ENCODE measurements at places on chromosomes 1 and 21.

DNA sequence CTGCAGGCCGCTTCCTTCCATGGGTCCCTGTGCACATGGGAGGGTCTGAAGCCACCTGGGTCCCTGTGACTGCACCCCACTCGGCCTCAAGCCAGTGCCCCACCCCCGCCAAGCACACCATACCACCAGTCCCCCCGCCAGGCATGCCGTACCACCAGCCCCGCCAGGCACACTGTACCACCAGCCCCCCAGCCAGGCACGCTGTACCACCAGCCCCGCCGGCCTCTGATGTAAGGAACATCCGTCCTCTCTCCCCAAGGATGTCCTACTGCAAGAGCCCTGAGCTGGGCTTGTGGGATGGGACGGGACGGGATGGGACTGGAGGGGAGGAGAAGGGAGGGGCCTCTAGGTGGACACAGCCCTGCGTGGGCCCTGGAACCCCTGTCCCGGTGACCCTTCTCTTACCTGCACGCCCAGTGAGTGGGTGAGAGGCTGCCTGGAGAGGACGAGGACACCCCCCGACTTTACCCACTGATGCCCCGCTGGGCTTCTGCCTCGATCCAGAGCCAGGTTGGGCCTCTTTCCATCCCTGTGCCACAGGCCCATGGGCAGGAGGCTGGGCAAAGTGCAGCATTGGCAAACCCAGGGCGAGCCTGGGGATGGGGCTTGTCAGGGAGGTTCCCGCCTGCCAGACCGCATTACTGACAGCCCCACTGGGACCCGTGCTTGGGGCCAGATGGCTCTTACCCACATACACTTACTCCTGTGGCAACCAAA is 40.8 kb upstream of the COL6A1 start:
- no peak for DNase-seq

DNA sequence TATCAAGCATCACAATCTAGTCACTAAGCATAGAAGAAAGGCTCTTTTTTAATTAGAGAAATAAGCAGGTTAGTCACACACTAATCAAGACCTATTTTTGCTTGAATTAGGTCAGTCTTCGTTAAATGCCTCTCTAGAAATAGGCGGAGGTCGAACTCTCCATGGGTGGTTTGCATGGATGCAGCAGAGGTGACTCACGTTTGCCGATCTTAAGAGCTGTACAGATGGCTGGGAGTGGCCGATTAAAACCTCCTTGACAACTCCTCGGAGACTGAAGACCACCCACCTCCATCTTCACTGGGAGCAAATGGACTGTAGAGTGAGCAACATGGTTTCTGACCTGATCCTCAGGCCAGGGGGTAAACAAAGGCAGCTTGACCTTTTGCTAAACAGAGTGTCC is 249.3 kb downstream of the ZNF648 start:
- DNase-seq, result peak; percentile 50

GRCh38 chr1:70319750-70320149 is 34.8 kb downstream of the ANKRD13C start:
- DNase-seq, result no peak

- DNase-seq, result no peak
Measured at GRCh38 chr21:24939291-24939690, 668.0 kb downstream of the MRPL39 start.

- no peak for DNase-seq
Measured at GRCh38 chr1:26811057-26811456, 15.4 kb upstream of the ZDHHC18 start.

DNA sequence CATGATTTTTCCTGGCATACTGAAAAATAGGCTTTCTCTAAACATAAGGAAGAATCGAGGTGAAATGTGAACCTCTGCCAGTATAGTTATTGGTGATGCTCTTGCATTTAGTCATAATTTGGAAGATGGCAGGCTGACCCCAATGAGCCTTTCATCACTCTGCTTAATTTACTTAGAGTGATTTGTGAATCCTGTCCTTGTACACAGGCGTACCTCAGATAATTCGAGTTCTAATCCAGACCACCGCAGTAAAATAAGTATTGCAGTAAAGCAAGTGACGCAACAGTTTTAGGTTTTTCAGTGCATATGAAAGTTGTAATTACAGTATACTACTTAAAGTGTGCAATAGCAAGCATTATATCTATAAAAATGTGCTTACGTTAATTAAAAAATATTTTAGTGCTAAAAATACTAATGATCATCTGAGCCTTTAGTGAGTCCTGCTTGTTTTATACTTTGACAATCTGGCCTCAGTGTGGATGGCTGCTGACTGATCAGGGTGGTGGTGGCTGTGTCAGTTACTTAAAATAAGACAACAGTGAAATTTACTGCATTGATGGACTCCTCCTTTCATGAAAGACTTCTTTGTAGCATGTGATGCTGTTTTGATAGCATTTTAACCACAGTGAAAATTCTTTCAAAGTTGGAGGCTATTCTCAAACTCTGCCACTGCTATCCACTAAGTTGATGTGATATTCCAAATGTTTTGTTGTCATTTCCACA is 1.7 kb downstream of the PKNOX1 start:
- DNase-seq, result no peak

GRCh38 chr1:19945914-19946313 is 22.5 kb upstream of the PLA2G2E start:
- no peak for DNase-seq

Measured in SJCRH30 (cell line).